ENCODE measurements at places on chromosomes 7 and 10.

GRCh38 chr10:98539578-98539977, 92.8 kb upstream of the HPS1 start:
- no peak for DNase-seq

GRCh38 chr10:62326176-62326575, 48.0 kb upstream of the ZNF365 start:
- DNase-seq, result no peak

GRCh38 chr7:146053492-146053891, 63.1 kb upstream of the CNTNAP2 start:
- no peak for DNase-seq

DNA sequence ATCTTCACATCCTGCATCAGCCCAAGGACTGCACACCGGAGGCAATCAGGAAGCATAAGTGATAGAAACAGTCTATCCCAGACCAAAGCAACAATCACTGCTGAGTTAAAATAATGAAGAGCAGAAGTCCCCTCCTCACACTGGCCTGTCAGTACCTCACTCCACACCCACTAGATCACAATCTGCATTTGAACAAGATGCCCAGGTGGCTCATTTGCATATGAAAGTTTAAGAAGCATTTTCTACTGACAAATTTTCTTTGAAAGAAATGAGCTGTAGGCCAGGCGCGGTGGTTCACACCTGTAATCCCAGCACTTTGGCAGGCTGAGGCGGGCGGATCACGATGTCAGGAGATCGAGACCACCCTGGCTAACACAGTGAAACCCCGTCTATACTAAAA, 77.4 kb downstream of the CUL2 start:
- no peak for DNase-seq

DNA sequence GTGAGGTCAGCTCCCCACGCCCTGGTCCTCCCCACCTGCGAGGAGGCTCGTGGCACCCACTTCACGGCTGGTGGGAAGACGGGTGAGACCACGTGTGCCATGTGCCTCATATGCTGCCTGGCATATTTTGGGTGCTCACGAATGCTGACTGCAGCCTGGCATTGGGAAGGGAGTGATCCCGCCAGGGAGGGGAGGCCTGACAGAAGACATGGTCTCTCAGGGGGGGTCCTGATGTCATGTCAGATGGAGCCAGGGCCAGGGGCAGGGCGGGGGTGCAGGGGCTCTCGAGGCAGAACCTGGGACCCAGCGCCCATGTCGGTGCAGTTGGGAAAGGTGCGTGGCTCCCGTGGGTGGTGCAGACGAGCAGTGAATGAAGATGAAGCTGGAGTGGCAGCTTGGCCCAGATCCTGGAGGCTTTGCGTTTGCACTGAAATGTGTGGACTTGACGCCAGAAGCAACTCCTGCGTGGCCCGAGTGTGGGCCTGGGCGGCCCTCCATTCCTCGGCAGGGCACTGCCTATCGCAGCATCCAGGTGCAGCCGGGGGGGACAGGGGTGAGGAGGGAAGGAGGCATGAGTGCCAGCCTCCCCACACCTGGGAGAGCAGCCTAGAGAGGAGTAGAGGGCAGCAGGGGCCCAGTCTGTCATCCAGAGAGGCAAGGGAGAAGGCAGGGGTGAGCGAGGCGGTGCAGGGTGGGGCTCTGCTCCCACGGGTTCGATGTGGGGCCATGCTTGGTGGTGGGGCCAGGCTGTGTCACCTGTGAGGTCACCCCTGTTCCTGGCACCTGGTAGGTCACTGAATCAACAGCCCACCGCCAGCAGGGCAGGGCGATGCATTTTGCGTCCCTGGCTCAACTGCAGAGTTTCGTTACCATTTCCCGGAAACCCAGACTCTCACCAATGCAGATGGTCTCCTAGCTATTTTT, 385.6 kb downstream of the DNAJB6 start:
- DNase-seq, result no peak

DNA sequence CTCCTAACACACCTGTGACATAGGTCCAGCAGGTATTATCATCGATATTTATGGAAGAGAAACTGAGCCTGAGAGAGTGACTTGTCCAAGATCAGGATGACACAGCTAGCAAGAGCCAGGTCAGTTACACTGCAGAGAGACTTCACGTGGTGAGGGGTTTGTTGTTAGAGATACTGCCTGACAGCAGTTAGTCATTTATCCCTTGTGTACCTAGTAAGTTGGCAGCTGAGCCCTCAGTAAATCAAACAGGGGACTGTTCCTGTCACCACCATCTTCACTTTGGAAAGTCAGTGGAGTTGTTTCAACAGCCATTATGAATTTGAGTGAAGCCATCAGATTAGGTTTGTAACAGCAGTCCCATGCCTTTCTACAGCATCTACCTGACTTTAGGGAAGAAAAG, 87.5 kb upstream of the GATA3 start:
- DNase-seq, result no peak

DNA sequence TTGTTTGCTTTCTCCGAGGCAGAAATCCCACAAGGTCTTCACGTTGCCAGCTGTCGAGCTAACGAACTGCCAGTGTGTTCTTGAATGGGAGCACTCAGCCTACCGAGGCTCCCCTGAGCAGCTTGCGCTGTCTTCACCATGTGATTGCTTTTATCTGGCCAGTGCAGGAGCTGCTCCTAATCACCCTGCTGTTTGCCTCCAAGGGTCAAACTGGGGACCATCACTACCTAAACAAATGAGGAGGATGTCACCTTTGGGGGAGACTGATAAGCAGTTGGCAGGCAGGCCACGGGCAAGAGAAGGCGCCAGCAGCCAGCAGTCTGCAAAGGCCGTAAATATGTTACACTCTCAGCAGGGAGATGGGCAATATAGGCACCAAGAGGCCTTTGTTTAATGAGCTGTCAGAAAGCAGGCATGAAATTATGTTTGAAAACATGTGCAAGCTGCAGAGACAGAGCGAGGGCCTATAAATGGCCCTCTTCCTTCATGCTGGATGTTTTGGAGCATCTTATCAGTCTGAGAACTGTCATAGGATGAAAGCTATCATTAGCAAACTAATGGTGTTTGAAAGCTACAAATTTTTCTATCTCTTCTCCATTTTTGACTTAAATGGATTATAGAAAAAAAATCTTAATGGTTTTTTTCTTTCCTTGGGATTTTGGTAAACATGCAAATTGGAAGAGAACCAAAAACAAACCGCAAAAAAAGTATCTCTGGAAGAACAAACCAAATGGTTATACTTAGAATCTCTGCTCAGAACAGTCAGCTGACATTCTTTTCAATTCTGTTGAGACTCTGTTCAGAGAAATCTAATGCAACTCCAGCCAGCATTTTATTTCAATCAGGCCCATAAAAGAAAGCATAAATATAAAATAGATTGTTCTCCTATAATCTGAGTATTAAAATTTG, 267.3 kb upstream of the NPVF start:
- DNase-seq, result no peak

GRCh38 chr7:4882169-4883032, 1.1 kb downstream of the RADIL start:
- DNase-seq, result no peak

DNA sequence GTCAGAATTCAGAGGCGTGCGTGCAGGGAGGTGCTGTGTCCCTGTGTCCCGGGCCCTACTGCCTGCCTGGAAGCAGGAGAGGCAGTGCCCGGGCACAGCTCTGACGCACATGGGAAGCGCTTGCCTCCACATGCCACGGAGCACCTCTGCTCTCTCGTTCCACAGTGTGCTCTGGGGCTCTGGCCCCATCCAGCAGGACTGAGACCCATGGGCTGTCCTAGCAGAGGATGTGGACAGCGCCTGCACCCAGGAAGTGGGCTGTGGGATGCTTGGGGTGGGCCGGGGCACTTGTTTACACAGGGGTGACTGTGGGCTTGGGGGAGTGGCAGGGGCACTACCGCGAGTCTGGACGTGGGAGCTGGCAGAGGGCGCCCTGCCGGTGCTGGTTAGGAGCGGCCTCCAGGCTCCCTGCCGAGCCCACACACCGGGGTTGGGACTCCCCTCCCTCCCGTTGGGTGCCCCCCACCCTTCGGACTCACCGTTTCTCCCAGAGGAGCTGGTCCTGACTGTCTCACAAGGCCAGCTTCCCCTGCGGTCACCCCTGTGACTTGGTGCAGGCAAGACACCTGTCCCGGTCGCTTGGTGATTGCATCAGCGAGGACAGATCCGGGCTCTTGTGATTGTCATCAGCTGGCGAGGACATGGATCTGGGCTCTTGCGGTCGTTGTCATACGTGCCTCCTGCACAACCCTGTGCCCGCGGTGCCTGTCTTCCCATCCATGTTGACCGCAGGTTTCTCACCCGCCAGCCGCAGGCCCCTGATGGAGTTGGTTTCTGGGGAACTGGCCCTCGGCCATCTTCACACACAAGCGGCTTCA, 83.1 kb downstream of the NKX6-2 start:
- no peak for DNase-seq

- DNase-seq, result no peak
Measured at GRCh38 chr10:29616542-29616941, 18.2 kb downstream of the SVIL start.

DNA sequence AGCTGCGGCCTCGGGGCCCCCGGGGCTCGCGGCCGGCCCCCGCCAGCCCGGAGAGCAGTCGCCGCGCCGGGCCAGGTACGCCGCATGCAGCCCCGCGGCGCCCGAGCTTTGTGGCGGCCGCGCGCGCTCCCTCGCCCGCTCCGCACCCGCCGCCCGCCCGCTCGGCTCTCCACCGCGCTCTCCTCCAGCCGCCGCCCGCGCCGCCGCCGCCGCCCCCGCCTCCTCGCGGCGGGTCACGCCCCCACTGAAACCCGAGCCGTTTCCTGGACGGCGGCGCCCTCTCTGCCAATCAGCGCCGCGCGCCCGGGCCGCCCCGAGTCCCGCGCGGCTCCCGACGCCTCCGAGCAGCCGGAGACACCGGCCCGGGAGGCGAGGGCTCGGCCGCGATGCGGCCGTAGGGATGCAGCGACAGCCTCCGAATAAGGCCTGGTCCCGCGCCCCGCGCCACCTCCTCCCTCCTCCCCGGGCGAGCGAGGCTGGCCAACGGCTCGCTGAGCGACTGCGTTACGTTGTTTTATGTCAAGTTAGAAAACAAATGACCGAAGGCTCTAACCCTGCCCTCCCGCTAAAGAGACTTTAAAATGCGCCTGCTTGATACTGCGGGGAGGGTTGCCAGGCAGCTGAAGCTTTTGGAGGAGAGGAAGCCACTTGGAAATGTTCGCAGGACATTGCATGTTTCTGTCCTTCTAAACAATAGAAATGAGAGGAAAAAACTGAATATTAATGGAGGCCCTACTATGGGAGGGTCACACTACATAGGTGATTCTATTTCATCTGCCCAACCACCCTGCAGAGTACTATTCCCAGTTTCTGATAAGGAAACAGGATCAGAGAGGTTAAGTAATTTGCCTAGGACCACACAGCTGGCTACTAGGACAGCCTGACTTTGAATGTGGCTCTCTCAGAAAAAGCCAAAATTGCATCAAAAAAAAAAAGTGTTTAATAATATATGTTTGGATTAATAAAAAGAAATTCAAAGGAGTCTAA, at the start of gene FGFR2:
TSS of gene FGFR2 (minus strand) at position 182 of the 987 bp plus-strand sequence. CDS start 4,627 bp downstream, outside the sequence.
- no peak for DNase-seq

DNA sequence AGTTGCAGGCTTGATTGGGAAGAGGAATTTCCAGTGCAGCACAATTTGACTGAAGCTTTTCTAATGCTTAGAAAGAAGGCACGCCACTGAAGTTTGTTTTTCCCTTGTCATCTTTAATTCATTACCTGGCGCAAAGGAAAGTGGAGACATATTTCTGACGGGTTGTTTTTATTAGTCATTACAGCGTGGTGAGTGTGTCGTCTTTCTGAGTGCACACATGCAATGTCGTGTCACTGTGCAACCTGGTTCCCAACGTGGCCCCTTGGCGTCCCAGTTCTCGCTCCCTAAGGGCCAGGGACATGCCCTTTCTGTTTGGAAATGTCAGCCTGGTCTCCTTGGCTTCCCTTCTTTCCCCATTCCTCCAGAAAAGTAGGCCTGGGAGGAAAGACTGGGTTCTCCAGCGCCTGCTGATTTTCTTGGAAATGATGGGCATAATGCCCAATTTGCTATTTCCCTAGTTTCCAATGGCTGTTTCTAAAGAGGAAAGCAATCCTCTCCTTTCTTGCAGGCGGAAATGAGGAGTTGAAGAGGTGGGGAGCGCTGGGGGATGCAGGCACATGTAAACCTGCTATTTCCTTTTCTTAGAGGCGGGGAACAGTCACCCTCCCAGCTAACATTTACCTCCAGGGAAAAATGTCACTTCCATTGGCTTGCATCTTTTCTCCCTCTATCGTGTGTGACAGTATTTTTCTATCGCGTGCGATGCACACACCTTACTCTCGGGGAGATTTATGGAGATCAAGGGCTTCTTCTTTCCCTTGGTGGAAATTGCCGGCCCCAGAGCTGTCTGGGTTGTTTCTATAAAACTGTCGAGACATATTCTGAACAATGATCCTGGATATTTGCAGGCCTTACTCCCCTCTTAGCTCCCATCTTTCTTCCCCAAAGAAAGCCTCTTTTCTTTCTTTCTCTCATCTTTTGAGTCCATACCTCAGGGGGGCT, 249.8 kb downstream of the ARHGAP12 start:
- DNase-seq, result no peak

DNA sequence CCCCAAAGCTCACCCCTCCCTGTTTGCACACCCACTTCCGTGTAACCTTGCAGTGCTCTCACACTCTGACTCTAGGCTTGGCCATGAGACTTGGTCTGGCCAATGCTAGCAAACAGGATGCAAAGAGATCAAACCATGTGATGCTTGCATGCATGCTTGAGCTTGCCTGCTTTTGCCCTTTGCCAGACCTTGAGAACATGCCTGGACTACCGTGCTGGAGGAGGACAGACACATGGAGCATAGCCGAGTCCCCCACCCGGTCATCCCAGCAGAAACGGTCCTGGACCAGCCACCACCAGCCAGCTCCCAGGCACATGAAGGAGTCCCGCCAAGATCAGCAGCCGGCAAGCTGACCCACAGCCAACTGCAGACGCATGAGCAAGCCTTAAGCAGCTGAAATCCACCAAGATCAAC, 23.4 kb downstream of the PYROXD2 start:
- DNase-seq, result no peak

GRCh38 chr10:60299961-60300883, 89.5 kb downstream of the ANK3 start:
- DNase-seq, result no peak

DNA sequence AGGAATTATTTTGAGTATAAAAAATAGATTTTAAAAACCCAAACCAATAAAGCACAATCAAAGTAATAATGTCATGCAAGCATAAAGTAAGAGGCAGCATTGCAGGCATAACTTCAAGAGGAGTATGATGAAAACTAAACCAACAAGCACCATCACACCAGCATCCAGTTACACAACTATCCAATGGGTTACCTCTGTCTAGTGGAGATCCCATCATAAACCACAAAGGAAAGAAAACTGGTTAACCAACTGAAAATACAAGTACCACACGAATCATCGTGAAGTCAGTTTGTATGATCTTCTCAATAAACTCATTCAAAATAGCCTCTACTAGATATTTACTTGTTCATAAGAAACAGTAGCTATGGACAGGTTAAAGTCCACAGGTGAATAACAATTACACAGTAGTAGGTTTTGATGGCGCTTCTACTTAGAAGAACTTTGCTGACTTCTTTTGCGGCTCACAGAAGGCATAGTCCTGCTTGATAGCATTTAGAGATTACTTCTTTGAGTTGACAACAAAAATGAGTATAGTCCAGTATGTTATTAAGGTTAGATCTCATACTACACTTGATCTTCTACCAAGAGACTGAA, 116.6 kb downstream of the MICU1 start:
- DNase-seq, result no peak
